Osteocyte (in vitro differentiated cells): ENCODE measurements at places on chromosomes 11 and 22. TPM values are rescaled to one million over a fixed set of nuclear protein-coding genes. Genes with fewer than 3 reads are reported as not detected.

DNA sequence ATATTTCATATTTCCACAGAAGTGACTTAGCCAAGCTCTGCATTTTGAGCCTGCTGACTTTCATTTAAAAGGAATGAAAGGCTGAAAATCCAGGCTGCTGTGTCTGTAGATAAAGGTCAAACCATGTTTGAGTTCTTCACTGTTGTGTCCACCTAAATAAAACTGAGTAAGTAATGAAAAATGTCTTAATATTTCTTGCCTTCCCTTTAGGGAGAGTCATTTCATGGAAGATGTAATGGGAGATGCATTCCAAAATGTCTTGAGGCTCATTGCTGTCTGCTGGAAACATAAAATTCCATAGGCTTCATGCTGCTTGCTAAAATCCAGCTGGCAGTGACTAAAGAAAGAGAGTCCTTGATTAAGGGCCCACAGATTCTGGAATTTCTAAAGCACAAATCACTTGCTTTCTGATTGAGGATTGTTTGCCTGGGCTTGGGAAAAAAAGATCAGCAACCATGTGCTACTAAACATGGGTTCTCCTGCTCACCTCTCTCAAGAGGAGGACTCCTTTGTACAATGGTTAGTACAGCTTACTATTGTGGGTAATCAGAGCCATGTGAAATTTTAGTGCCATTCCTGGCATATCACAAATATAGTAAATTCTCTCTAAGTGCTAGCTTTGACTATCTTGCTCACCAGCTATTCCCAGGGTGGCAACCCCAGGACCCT, 56.9 kb downstream of the PANX1 start:
- peaks cover 11% of the 10 kb centered on the region for H3K36me3 ChIP-seq
- peak overlapping the region; percentile 55 for H3K27ac ChIP-seq
- H3K4me3 ChIP-seq: no peak overlapping the region

- H3K36me3 ChIP-seq: no peaks in the 10 kb centered on the region
- H3K4me1 ChIP-seq: peaks cover 25% of the 10 kb centered on the region
- no peaks in the 10 kb centered on the region for H3K27me3 ChIP-seq
- peak overlapping the region; percentile 66 for H3K27ac ChIP-seq
Measured at GRCh38 chr11:109971184-109971523, 122.0 kb upstream of the ZC3H12C start.

Gene SLC25A45
- 9.9 and 10.8 TPM in 2 replicates for total RNA-seq

Gene MOGAT2
- total RNA-seq: not detected in 2 replicates
